ENCODE measurements at places on chromosomes 13 and 19.

- DNase-seq: no peak
These were observed 37.7 kb upstream of the DCUN1D2 start for GRCh38 chr13:113528101-113528812.

- no peak for DNase-seq
These were observed 7.9 kb upstream of the C1QTNF9 start for GRCh38 chr13:24301434-24301833.

- no peak for DNase-seq
These were observed 92.7 kb downstream of the ATP11A start for GRCh38 chr13:112782429-112783010.

DNA sequence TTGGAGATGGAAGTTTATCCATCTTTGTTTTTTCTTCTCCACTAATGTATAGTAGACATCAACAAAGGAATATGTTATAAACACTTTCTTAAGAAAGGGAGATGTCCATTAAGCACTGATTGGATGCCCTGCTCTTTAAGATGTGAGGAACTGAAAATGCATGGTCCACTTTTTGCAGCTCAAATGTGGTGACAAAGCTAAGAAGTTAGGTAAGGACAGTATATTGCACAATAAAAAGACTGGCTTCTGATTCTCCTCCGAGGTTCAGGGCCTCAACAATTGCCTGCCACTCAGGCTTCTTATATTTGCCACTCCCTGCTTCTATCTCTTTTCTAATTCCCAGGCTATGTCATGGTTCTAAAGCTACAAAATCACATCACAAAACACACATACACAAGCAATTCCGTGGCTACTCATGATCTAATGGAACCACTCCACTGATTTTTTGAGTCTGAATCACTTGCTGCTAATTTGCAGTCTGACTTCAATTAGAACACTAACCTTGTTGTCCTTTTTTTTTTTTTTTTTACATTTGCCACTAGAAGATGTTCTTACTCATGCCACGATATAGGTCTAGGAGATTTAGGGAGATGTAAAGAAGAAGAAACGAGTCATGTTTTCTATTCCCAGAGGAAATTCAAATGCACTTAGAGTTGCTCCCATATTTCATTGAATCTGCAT is 29.6 kb upstream of the TNFSF11 start:
- DNase-seq: no peak

GRCh38 chr19:2740314-2740656 is 468 bp upstream of the SLC39A3 start:
- DNase-seq: no peak

DNA sequence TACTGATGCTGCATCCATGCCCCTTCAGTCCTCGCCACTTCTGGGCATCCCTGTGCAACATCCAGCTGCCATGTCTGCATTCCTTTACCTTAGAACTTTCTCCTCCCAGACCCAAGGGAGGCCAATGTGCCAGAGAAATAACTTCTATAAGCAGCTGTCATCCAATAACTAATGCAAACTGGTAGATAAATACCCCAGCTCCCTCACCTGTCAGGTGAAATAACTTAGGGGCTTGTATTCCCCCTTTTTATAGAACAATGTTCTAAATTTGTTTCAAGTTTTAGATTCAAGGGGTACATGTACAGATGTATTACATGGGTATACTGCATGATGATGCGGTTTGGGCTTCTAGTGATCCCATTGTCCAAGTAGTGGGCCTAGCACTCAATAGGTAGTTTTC is 880.1 kb downstream of the UQCRFS1 start:
- DNase-seq: no peak

DNA sequence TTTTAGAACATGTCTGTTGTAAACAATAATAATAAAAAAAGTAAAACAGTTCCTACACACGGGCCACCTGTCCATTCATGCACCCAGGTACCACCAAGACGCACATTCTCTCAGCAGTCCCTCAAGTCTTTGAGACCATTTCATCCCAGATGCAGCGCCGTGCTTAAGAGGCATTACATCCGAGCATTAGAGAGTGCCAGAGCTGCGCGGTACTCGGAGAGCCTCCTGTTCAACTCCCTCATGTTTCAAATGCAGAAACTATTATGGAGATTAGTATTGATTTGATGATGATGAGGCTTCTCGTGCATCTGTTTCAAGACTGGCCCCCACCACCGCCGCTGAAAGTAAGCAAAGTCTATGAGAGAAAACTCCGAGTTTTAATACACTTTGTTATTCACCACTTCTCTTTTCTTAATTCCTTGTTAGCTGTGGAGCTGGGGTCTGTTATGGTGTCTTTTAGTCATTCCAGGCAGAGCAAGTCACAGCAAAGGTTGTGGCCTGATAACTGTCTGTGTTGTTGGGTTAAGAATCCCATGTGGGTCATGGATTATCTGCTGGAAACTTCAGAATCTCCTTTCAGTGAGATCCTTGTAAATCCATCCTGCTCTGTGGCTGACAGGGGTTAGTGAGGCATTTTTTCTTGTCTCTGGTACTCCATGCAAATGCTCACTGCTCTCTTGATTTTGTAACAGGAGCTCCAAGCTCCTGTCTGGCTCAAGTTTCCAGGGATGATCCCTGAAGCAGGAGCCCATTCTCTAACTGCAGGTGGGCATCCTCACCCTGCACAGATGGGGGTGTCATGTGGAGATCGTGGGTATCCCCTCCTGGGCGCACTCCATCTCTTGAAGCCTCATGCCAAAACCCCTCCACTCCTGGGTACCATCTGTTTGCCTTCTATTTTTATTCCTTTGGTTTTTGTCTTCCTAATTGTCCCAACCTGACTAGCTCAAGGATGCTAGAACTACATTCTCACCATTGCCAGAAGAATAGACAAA is 74.9 kb upstream of the MTIF3 start:
- no peak for DNase-seq

GRCh38 chr19:8610041-8610935 is at the start of gene ADAMTS10:
ADAMTS10 (minus strand) TSS chr19:8610715; CDS start chr19:8605710, 5,005 bp downstream.
- DNase-seq: no peak

- no peak for DNase-seq
These were observed 47.4 kb upstream of the TMTC4 start for GRCh38 chr13:100721885-100722512.

- no peak for DNase-seq
These were observed 95.6 kb downstream of the FAM216B start for GRCh38 chr13:42876887-42877545.

GRCh38 chr19:43467730-43468129 is 2.3 kb upstream of the LYPD3 start:
- DNase-seq: no peak

GRCh38 chr13:42650506-42650905 is 76.6 kb downstream of the TNFSF11 start:
- DNase-seq: no peak

DNA sequence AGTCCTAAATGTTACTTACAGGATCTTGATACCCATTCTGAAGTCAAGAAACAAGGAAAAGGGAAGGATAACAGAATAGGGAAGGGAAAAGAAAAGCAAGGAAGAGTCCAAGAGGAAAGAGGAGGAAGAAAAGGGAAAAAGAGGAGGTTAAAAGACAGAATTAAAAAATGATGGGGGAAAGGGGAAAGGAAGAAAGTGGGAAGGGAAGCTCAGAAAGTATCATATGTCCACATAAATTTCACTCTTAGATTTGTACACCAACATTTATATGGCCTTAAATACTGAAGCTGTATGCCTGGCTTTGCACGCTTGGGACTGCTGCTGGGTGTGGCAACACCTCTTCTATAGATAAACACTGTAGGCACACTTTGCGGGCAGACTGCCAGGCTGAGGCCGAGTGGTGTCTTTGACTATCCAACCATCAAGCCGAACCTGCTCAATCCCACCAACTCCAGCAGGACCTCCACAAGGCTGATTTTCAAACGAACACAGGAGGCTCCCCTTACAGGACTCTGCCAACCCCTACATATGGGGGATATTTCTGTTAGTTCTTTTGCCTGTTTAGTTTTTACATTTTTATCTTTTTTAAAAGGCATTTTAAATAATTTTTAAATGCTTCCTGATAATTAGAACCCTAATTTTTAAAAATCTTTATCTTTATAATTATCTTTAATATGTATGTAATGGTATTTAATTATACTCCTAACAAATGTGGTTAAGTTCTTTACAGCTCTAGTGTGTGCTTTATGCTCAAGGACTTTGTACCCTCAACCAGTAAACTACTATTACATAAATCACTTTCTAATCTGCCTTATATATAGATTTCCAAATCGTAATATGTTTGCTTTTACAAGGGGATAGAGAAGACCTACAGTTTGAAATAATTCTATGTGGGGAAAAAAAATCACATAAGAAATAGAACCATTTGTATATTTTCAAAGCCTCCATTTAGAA is 154.2 kb downstream of the DIAPH3 start:
- no peak for DNase-seq

DNA sequence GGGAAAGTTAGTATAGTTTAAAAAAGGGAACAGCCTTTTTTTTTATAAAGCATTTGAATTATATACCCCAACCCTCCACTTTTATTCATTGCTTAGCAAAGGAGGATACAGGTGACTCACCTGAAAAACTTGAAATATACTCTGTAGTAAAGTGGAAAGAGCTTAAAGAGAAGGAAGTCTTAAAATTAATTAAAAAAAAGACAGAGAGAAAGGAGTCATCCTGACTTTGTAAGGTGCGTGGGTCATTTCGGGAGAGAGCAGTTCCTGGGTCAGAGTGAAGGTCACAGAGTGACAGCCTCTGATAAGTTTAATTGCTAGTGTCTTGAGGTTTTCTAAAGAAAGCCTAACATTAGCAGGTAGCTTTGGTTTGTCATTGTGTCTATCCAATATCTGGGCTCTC is 310.3 kb downstream of the KLF5 start:
- DNase-seq: no peak

- DNase-seq: no peak
These were observed 2.7 kb downstream of the ARGLU1 start for GRCh38 chr13:106565127-106565775.

- DNase-seq: no peak
These were observed 174.5 kb downstream of the USP12 start for GRCh38 chr13:26996965-26997752.

DNA sequence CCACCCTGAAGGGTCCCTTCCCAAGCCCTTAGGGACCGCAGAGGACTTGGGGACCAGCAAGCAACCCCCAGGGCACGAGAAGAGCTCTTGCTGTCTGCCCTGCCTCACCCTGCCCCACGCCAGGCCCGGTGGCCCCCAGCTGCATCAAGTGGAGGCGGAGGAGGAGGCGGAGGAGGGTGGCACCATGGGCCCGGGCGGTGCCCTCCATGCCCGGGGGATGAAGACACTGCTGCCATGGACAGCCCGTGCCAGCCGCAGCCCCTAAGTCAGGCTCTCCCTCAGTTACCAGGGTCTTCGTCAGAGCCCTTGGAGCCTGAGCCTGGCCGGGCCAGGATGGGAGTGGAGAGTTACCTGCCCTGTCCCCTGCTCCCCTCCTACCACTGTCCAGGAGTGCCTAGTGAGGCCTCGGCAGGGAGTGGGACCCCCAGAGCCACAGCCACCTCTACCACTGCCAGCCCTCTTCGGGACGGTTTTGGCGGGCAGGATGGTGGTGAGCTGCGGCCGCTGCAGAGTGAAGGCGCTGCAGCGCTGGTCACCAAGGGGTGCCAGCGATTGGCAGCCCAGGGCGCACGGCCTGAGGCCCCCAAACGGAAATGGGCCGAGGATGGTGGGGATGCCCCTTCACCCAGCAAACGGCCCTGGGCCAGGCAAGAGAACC is 1.5 kb downstream of the EGLN2 start:
- no peak for DNase-seq

- DNase-seq: no peak
These were observed at the start of gene TEAD2 for GRCh38 chr19:49362048-49362928. TEAD2 (minus strand) TSS chr19:49362416; CDS start chr19:49360075, 2,341 bp downstream.

DNA sequence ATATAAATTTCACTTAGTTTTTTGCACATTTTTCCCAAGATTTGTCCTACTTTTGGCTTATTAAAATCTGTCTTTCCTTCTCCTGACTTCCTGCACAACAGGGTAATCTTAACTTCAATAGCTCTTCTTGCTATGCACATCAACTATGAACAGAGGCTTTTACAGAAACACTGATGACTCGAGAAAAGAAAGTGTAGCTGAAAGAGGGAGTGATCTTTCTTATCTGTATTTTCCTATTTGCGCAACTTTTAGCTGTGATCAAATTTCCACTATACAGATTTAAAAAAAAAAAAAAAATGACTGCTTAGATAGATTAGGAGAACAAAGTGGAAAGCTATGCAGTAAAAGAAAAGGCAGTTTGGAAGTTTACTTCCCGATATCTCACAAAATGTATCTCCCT is 406.9 kb downstream of the LIG4 start:
- DNase-seq: no peak

- DNase-seq: no peak
These were observed 3.9 kb downstream of the COG3 start for GRCh38 chr13:45468635-45469034.

GRCh38 chr19:58440556-58440955 is 603 bp upstream of the ZNF132 start:
- no peak for DNase-seq

DNA sequence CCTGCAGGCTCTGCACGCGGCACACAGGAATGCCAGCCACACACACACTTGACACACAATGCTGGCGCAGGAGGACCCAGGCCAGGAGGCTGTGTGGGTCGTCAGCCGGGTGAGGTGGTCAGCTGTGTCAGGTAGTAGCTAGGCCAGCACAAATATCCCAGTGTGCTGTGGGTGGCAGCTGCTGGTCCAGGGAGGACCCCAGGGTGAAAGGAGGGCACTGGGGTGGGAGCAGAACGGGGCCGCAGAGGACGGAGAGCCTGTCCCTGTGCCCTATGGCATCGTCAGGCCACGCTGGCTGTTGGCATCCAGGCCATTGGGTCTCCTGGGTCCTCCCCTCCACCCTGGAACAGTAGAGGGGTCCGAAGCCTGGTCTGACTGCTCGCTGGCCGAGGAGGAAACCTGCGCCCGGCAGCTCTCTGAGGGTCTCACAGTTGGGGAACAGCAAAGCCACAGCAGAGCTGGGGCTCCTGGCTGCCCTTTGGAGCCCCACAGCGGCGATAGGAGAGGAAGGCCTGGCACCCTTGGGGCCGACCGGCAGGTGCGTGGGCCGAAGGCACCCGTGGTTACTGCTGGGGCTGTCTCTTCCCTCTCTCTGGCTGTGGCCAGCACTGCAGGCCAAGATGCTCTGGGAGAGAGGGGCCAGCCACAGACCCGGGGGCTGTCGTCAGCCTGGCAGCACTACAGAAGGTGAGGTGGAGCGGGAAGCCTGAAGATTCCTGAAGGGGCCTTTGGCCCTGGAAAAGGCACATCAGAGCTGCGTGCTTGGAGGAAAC is 27.3 kb downstream of the C13orf46 start:
- DNase-seq: no peak

- peak; percentile 43 for DNase-seq
These were observed 33.0 kb upstream of the ADGRE5 start for GRCh38 chr19:14347999-14348889.

GRCh38 chr19:38545596-38545995 is 72.2 kb downstream of the MAP4K1 start:
- DNase-seq: no peak

DNA sequence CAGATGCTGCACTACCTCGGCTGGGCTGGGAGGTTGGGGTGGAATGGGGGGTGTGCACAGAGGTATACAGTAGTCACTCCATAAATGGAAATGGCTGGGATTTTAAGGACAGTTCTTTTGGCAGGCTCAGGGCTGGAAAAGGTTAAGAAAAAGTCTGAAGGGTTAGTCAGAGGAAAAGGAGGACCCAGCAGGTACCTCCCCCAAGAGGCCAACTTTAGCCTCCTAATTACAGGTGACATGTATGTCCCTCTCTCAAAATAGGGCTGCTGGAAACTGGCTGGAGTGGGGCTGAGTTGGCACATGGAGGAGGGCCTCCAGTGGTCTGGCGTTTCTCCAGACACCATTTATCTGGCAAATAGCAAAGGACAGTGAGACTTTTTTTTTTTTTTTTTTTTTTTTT is 994 bp downstream of the CCDC194 start:
- no peak for DNase-seq
